Activated CD4-positive, CD25-positive, alpha-beta regulatory T cell treated with anti-CD3 and anti-CD28 coated beads, Interleukin-2, amount 50 U/mL, for 16 hours (primary cell): ENCODE measurements at places on chromosomes 13 and 19.

DNA sequence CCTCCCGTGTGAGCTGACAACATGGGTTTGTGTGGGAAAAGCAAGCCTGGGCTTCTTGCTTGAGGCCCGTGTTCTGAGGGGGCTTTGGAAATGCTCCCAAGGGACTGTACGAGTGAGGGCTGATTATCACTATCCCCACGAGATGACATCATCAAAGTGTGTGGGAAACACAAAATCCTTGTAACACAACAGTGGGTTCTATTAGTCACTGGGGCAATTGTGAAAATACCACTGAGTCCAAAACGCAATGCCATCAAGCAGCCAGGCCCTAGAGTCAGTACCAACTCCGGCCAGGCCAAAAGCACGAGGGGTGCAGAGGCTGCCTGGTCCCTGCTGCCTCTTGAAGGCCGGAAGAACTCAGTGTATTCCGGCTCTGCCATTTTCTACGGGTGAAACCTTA is 29.6 kb downstream of the CAPS start:
- no peak for DNase-seq

DNA sequence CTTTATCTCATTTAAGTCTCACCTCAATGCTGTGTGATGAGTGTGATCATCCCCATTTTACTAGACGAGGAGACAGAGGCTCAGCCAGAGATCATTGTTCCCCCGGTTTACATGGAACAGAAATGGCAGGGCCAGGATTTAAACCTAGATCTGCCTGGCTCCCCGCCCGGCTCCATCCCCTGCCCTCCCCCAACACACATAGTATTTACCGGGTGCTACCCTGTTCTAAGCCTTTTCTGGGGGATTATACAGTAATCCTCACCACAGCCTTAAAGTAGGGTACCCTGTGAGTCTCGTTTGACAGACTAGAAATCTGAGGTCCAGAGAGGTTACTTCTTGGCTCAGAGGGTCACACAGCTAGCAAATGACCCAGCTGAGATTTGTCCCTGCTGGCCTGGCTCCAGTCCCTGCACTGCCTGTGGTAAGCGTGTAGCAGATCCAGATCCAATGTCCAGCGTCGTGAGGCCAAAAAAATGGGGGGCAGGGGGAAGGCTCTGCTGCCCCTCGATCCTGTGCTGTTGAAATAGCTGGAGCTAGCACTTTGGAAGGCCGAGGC is 3.8 kb upstream of the KLC3 start:
- DNase-seq = no peak

- DNase-seq = no peak
Measured at GRCh38 chr19:38500450-38500849, 67.0 kb downstream of the RYR1 start.

GRCh38 chr19:16073481-16073880 is 2.8 kb upstream of the TPM4 start:
- no peak for DNase-seq

DNA sequence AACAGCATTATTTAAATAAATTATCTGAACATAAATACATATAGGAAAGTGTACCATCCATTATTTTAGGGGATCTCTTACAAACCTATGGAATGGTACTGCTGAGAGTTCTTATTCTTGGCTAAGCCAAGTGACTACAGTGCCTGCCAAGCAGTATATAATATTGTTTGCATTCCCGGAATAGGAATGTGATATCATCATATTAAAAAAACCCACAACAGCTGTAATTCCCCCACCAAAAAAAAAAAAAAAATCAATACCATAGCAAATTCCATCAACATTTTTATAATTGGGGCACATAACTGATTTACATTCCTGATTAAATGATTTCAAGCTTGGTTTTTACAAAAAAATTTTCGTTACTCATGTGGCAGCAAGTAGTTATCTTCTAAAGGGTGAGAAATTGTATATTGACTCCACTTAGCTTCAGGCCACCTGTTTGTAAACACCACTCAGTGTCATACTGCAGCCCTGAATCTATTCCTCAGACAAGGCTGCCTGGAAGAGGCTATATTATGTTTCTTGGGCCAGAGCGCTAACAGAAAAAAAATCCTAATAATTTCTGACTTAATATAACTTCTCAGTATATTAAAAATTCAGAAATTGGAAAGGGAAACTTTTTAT is 278.1 kb downstream of the DNAJC15 start:
- no peak for DNase-seq

DNA sequence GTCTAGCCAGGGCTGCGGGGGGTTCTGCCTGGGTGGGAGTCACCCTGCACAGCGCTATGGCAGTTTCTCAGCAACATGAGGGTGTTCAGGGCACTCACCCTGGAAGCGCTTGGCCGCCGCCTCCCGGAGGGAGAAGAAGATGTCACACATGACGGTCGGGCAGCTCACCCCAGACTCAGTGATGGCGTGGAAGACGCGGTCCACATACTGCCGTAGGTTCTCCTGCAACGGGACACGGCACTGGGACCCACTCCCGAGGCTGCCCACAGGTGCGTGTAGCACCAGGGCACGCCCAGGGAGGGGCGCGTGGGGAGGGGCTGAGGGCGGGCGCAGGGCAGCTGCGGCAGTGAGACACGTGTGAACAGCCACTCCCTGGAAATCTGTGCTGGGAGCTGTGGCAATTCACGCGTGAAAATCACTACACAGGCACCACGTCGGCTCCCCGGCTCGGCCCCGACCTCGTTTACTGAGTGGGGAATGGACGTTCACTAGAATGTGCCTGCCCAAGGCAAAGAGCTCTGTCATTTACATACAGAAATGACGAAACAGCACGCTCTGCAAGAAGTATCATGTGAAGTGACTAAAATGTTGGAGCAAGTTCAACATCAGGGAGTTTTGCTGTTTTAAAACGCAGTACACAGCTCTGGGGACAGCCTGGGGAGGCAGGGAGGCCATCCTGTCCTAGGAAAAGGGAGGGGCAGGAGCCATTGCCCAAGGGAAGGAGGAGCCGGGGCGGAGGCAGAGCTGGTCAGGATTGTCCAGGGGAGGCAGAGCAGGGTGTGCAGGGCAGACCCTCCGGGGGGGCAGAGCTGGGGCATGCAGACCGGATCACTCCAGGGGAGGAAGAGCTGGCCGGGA is 41.5 kb upstream of the C13orf46 start:
- no peak for DNase-seq

- DNase-seq = no peak
Measured at GRCh38 chr13:61654481-61654880, 238.8 kb upstream of the PCDH20 start.

DNA sequence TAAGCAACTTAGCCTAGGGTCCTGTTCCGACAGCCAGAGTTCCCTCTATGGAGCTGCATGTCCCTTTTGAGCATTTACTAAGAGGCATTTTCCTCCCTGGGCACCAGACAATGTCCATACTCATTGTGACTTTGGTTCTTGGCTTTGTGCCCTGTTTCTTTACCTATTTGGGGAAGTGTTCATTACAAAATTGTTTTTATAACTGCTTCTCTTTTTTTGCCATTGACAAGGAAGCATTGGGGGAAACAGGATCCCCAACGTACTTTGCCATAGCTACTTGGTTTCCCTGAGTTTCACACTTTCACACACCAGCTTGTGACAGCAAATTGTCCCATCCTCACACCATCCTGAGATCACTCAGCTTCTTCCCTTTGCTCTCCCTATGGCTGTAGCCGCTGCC is 81.1 kb upstream of the SIAH3 start:
- no peak for DNase-seq

DNA sequence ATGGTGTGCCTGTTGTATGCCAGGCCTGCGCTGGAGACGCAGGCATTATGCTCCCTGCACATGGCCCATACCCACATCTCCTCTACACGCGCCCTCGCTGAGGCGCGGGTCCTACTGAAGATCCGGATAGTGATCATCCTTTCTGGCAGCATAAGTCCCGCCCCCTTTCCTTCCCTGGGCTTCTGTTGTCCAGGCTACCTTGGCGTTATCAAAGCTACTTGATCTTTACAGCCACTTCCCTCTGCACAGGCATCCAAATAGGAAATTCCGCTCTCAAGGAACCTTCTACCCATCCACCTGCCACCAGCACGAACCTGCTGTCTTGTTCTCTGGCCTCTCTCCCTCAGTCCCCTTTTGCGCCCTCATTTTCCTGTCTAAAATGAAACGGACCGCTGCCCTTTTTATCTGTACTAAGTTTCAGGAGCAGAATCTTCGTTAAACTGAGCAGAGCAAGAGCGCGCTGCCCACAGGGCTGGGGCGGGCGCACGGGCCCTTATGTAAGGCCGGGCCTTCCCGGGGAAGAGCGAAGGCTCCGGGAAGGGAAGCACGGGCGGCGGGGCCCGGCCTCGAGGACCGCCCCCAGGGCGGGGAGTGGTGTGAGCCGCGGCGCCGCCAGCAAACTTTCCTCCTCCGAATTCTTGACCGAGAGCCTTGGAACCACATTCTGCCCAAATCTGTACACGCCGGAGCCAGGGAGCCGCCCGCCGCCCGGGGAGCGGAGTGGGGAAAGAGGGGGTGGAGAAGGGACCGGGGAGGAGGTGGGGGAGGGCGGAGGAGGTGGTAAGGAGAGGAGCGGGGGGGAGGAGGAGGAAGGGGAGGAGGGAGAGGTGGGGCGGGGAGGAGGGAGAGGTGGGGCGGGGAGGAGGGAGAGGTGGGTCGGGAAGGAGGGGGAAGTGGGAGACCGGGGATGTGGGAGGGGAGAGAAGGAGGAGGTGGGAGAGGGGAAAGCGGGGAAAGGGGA is 920 bp upstream of the UBE2L5 start:
- no peak for DNase-seq

GRCh38 chr13:50912851-50913250 is 3.3 kb downstream of the RNASEH2B start:
- no peak for DNase-seq

DNA sequence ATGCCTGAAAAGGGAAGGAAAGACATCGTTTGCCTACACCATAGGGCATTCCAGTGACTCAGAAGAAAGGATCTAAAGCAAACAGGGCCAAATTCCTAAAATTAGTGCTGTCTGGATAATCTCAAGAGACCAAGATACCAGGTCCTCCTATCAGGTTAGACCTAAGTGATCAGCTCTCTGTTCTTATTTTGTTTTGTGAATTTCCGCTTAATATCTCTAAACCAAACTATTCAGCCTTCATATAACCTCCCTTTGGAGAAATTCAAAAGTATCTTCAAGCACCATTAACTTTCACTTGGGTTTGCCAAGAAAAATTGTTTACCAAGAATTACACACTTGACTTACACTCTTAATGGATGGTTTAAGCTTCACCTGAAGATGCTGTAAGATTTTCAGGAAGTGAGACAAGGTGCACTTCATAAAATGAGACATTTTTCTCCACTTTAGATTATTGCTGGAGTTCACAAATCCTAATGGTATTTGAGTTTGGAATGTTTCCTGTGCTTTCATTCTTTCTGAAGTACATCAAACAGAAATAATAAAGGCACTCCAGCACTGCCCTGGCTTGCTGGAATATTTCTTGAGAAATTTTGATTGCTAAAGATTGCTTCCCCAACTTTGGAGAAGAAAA is 376.1 kb downstream of the LMO7 start:
- DNase-seq = no peak

- DNase-seq = no peak
Measured at GRCh38 chr19:30812099-30812678, 440.0 kb downstream of the ZNF536 start.

DNA sequence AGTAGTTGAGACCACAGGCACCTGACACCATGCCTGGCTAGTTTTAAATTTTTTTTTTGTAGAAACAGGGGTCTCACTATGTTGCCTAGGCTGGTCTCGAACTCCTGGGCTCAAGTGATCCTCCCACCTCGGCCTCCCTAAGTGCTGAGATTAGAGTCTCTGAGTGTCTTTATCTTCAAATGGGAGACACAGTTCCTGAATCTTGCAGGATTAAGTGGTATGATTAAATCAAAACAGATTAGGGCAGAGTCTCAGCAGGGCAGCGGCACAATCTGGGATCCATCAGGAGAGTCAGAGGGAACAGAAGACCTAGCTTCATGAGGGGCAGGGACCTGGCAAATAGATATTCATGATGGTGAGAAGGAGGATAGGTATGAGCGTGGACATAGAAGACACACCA is 953 bp downstream of the RLN3 start:
- DNase-seq = no peak

DNA sequence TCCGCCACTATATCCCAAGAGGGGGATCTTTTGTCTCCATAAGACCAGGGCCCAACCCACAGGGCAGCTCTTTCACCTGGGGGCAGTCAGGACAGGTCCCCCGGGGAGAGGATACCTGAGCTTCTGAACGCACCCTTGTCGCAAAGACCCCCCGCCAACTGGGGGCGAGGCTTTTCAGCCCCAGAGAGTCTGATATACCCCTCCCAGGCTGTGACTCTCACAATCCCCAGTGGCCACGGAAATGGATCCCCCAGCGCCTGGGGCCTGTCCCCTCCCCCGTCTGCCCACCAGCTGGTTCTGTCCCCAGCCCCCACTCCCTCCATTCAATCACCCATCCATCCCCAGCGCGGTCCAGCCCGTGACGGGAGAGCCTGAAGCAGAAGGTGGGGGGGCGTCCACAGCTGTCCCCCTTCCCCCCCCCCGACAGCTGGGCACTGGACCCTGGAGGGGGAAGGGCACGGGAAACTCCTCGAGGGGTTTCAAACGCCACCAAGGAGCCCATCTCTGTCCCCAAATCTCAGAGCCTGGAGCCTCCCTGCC is 823 bp downstream of the DOCK6 start:
- no peak for DNase-seq

GRCh38 chr13:83929157-83929556 is 46.9 kb upstream of the SLITRK1 start:
- DNase-seq = no peak
